ENCODE measurements at places on chromosomes 1 and 21. TPM values are rescaled to one million over a fixed set of nuclear protein-coding genes. Genes with fewer than 3 reads are reported as not detected.

GRCh38 chr1:180278596-180279395, 48.7 kb downstream of the LHX4 start:
- H3K27me3 ChIP-seq = no peaks in the 10 kb centered on the region
- peaks cover 23% of the 10 kb centered on the region for H3K36me3 ChIP-seq
- H3K4me1 ChIP-seq = no peaks in the 10 kb centered on the region

- DNase-seq = no peak
- H3K27ac ChIP-seq = no peak overlapping the region
- H3K4me3 ChIP-seq = no peak overlapping the region
These were observed 38.4 kb upstream of the HMGB4 start for GRCh38 chr1:33825506-33825905.

DNA sequence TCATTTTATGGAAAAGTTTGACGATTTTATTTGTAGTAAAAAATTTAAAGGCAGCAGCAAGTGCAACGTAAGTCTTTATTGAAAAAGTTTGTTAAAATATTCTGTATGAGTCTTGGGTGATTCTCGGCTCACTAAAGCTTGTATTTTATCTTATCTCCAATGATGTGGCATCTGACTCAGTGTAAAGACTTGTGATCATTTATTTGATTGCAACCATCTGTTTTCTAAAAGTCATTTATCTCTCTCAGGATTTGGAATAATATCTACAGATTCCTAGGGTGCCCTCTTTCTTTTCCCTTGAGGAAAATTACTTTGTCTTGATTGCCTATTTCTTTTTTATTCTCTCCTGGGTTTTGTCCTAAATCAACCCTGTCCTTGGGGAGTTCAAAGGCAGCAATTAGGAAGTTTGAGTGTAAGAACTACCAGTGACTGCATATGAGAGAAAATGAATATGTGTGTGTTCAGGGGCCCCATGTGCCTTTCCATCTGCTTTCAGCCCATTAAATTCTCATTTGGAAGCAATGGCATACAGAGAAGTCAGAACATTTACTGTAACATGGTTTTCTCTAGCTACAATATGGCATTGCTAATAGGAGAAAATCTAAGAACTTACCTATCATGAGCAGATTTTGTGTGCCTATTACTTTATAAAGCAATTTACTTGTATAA, 575.0 kb upstream of the CHRM3 start:
- H3K4me1 ChIP-seq = peaks cover 10% of the 10 kb centered on the region
- no peaks in the 10 kb centered on the region for H3K27me3 ChIP-seq
- H3K27ac ChIP-seq = no peak overlapping the region
- H3K36me3 ChIP-seq = no peaks in the 10 kb centered on the region

DNA sequence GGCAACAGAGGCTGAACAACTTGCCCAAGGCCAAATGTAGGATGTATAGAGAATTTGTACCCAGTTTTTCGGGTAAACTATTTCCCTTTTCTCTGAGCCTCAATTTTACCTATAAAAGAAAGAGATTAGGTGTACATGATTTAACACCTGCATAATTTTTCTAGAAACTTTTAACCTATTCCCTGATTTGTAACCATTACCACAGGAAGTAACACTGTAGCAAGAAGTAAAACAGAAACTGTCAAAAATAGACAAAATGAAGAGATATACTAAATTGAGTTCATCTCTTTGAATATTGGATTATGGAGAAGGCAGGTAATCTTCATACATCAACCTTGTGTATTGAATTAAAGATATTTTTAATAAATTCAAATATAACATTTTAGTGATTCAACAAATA, 136.2 kb downstream of the ZC3H11B start:
- H3K27ac ChIP-seq = no peak overlapping the region
- H3K36me3 ChIP-seq = no peaks in the 10 kb centered on the region
- no peaks in the 10 kb centered on the region for H3K27me3 ChIP-seq

GRCh38 chr1:6093611-6094010, 47.9 kb downstream of the KCNAB2 start:
- no peak overlapping the region for H3K4me3 ChIP-seq
- H3K4me1 ChIP-seq = no peaks in the 10 kb centered on the region
- H3K36me3 ChIP-seq = no peaks in the 10 kb centered on the region
- DNase-seq = no peak
- no peaks in the 10 kb centered on the region for H3K27me3 ChIP-seq

DNA sequence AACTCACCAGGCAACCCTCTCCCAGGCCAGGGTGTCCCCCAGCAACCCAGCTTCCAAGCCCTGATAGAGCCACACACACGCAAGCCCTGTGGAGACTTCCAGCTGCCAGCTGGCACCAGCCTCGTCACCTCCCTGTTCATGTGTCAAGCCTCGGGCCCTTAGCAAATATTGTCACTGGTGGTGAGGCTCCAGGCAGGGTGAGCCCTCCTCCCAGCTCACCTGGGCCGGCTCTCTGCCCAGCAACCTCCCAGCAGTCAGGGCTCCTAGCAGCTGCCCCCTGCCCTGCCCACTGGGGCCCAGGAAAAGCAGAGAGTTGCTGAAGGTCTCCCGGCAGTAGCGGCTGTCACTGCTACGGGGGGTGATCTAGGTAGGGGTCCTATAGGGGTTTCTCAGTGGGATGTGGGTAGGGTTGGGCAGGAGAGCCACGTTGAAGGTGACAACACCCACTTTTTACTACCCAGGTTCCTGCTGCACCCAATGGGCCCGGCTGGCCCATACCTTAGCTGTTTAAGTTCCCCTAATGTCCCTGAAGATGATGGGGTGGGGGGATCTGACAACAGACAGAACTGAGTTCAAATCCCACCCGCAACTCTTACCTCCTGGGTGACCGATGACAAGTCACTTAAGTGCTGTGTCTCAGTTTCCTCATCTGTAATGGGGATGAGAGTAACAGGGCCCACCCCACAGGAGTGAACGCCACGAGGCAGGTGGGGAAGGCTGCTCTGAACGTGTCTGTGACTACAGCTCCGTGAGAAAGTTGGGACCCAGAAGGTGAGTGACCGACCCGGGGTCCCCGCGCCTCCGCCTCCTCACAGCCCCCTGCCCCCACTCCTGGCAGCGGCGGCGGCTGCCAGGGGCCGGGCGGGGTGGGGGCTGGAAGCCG, 678 bp downstream of the TTC39A start:
- H3K4me3 ChIP-seq = peak overlapping the region; percentile 47
- peaks cover 13% of the 10 kb centered on the region for H3K4me1 ChIP-seq
- peaks cover 35% of the 10 kb centered on the region for H3K27me3 ChIP-seq
- DNase-seq = no peak
- H3K36me3 ChIP-seq = no peaks in the 10 kb centered on the region

GRCh38 chr1:85884372-85885035, 176.3 kb upstream of the ZNHIT6 start:
- H3K27me3 ChIP-seq = peaks cover 4% of the 10 kb centered on the region
- DNase-seq = no peak
- no peak overlapping the region for H3K27ac ChIP-seq

DNA sequence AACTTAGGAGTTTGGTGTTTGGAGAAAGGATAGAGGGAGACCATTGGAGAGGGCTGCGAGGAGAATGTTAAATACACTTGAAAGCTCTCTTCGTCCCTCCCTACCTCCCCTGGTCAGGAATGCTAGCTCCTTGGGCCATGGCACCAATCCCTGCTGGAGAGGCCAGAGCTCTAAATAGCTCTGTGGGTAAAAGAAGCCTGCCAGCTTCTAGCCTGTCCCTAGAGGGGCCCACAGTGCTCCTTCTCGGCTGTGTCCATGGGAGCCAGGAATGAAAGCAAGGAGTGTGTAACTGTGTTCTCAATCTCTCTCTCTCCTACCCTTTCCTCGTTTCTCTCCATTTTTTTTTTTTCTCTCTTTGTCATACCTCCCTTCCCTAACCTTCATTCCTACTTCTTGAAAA, at the start of gene CCDC190:
Gene CCDC190, minus strand, starts transcription at position 75 of the 400 bp plus-strand sequence. CDS start 1,529 bp downstream, outside the sequence.
- no peaks in the 10 kb centered on the region for H3K27me3 ChIP-seq
- H3K4me3 ChIP-seq = no peak within 1 kb of the TSS
- H3K27ac ChIP-seq = peak within 1 kb of the TSS; percentile 65
- peaks cover 4% of the 10 kb centered on the region for H3K4me1 ChIP-seq
- DNase-seq = no peak

GRCh38 chr1:9195651-9196050, 38.9 kb upstream of the H6PD start:
- peaks cover 56% of the 10 kb centered on the region for H3K27me3 ChIP-seq
- no peak overlapping the region for H3K4me3 ChIP-seq
- H3K27ac ChIP-seq = no peak overlapping the region
- no peaks in the 10 kb centered on the region for H3K36me3 ChIP-seq

DNA sequence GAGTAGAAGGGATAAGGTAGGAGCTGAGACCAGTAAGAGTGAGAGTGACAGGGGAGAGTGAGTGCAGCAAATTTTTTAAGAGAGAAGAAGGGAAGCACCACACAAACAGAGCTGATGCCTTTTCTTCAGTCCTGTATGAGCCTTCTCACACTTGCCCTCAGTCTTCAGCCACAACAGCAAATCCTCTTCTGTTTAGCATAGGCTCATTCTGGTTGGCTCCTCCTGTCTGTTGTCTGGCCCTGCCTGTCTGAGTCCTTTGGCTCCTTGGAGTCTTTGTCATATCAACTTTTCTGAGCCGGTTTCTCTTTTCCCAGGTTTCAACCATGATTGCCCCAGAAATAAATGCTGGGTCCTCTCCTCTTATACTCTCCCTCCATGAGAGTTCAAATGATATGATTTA, 12.7 kb upstream of the CASQ1 start:
- no peaks in the 10 kb centered on the region for H3K36me3 ChIP-seq
- no peak overlapping the region for H3K27ac ChIP-seq
- no peak overlapping the region for H3K4me3 ChIP-seq
- H3K27me3 ChIP-seq = no peaks in the 10 kb centered on the region
- no peak for DNase-seq
- H3K4me1 ChIP-seq = peaks cover 15% of the 10 kb centered on the region

- H3K27me3 ChIP-seq = peaks cover 19% of the 10 kb centered on the region
- no peaks in the 10 kb centered on the region for H3K36me3 ChIP-seq
- no peak for DNase-seq
- H3K27ac ChIP-seq = no peak overlapping the region
These were observed 75.2 kb upstream of the CD1D start for GRCh38 chr1:158105352-158106095.

DNA sequence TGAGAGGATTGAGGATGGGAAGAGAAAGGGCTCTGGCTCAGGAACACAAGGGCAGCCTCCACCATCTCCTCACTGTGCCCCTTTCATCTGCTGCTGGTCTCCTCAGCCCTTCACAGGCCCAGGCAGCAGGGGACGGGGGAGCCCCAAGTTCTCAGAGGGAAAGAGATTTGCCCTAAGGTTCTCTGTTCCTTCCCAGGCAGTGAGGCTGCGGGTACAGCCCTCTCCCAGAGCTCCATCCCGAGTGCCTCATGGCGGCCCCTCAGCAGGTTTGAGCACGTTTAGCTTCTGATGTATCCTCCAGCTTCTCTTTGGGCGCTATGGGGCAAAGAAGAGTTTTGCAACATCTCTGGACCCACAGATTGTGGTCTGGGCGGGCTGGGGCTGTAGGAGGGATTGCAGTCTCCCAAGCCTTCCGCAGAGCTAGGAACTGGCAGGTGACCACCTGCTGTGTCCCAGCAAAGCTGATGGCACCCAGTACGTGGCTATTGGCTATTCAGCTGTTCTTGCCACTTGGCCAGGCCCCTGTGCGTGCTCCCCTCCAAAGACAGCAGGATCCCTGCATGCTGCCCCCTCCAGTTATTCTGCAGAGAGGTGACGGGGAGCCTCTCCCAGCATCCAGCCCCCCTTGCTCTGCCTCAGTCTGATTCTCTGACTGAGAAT, 10.1 kb downstream of the DISP3 start:
- no peak overlapping the region for H3K4me3 ChIP-seq
- peaks cover 6% of the 10 kb centered on the region for H3K27me3 ChIP-seq

DNA sequence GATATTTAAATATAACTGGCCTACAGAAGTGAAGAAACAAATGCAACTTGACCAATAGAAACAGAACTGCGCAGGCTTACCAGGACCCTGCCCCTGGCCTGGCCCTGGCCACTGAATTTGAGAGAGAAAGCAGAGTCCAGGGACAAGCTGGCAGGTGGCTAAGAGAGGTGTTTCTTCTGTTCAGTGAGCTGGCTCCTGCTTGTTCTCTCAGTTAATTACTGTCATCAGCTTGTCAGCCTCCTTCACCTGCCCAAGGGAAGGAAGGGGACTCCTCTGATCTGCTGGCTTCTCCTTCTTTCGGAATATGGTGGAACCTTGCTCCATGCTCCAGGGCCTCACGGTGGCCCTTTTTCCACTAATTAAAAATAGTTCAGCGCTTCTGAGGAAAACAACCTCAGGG, 388.4 kb downstream of the DISC1 start:
- H3K4me3 ChIP-seq = no peak overlapping the region
- no peak for DNase-seq
- no peak overlapping the region for H3K27ac ChIP-seq
- H3K27me3 ChIP-seq = no peaks in the 10 kb centered on the region
- H3K36me3 ChIP-seq = no peaks in the 10 kb centered on the region

DNA sequence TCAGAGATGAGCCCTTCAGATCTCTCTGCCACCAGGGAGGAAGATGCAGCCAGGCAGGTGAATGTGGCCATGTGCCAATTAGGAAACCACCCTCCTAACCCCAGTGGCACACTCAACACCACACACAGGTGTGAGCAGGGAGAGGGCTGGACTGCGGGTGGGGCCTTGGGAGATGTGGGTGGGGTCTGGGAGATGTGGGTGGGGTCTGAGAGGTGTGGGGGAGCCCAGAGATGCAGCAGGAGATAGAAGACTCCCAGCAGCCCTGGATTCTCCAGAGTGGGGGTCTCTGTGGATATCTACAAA, 43.2 kb upstream of the COL6A1 start:
- no peaks in the 10 kb centered on the region for H3K4me1 ChIP-seq
- H3K27me3 ChIP-seq = no peaks in the 10 kb centered on the region
- H3K36me3 ChIP-seq = no peaks in the 10 kb centered on the region
- H3K4me3 ChIP-seq = no peak overlapping the region
- DNase-seq = no peak

- H3K27ac ChIP-seq = no peak overlapping the region
- DNase-seq = no peak
- H3K27me3 ChIP-seq = no peaks in the 10 kb centered on the region
- peaks cover 5% of the 10 kb centered on the region for H3K36me3 ChIP-seq
These were observed 34.9 kb upstream of the TACSTD2 start for GRCh38 chr1:58611861-58612385.

DNA sequence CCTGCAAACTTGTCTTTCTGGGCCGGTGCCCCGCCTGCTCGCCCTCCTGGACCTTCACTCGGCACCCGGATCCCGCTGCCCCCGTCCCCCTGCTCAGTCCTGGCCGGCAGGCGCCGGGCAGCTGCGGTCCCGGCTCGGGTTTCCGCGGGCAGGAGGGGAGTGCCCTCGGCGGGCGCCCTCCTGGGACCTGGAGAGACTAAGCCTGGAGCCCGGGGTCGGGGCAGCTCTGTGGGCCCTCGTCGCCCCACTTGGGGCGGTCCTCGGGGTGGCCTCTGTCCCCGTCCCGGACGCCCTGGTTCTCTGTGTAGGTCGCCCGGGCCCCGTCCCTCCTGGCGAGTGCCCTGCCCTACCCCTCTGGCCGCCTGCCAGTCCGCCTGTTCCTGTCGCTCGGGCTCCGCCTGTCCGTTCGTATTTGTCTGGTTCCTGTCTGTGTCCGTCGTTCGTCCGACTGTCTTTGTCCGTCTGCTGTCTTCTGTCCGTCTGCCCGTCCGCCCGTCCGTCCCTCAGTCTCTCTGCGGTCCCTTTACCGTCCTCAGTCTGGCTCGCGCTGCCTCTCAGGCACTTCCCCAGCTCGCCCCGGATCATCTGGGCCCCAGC, 490 bp downstream of the SERINC2 start:
- peaks cover 57% of the 10 kb centered on the region for H3K4me1 ChIP-seq
- peak overlapping the region; percentile 96 for H3K4me3 ChIP-seq
- no peaks in the 10 kb centered on the region for H3K36me3 ChIP-seq
- peak overlapping the region; percentile 96 for H3K27ac ChIP-seq
- H3K27me3 ChIP-seq = peaks cover 13% of the 10 kb centered on the region

The TPTE gene
- total RNA-seq = not detected

The TRIM63 gene
- total RNA-seq = not detected

The FCGR1A gene
- total RNA-seq = not detected

The LMX1A gene
- not detected for total RNA-seq

The CD244 gene
- total RNA-seq = not detected

The INSRR gene
- total RNA-seq = not detected

The RAB3B gene
- 2.4 TPM for total RNA-seq

The PTGS2 gene
- total RNA-seq = not detected

The CFHR5 gene
- total RNA-seq = not detected

The AIRE gene
- not detected for total RNA-seq

The KPRP gene
- not detected for total RNA-seq
